IMR-90 (cell line): ENCODE measurements at places on chromosomes 16 and 17.

- no peaks in the 10 kb centered on the region for H3K27me3 ChIP-seq
- H3K4me1 ChIP-seq, result peaks cover 2% of the 10 kb centered on the region; the same call in 1 of the 2 replicates
- H3K4me3 ChIP-seq, result no peak overlapping the region
- DNase-seq, result no peak
- no peak overlapping the region for H3K27ac ChIP-seq
Observed at GRCh38 chr17:14341866-14342265, 41.0 kb downstream of the HS3ST3B1 start.

GRCh38 chr17:36892112-36892838 is 45.0 kb upstream of the LHX1 start:
- H3K27me3 ChIP-seq, result peaks cover 37% of the 10 kb centered on the region
- no peak overlapping the region for H3K27ac ChIP-seq
- H3K4me1 ChIP-seq, result no peaks in the 10 kb centered on the region
- no peak overlapping the region for H3K4me3 ChIP-seq

DNA sequence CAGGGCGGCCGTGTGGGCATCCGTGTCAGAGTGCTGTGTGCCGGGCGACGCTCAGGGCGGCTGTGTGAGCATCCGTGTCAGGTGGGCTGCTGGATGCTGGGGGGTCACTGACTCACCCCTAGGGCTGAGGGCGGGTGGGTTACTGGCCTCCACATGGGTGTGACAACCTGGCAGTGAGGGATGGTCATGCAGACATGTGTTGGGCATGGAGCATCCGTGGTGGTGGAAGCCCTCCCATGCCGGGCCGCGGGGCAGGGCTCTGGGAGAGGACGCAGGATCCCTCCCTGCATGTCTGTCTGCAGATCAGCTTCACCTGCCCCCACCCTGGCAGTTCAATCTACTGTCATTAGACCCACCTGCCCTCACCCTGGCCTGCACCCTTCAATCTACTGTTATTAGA is 56.3 kb downstream of the METRNL start:
- no peaks in the 10 kb centered on the region for H3K4me1 ChIP-seq
- no peak for DNase-seq
- no peak overlapping the region for H3K4me3 ChIP-seq
- H3K36me3 ChIP-seq, result no peaks in the 10 kb centered on the region

- peaks cover 36% of the 10 kb centered on the region for H3K36me3 ChIP-seq
- H3K27ac ChIP-seq, result peak overlapping the region; percentile 89
- peak; percentile 97 for DNase-seq
- no peak overlapping the region for H3K4me3 ChIP-seq
Observed at GRCh38 chr17:16027708-16028584, 28.3 kb downstream of the TTC19 start.

GRCh38 chr17:14305785-14306496 is 5.1 kb downstream of the HS3ST3B1 start:
- no peak for DNase-seq
- H3K4me1 ChIP-seq, result peaks cover 14% of the 10 kb centered on the region
- H3K36me3 ChIP-seq, result peaks cover 3% of the 10 kb centered on the region
- H3K27ac ChIP-seq, result no peak overlapping the region
- no peaks in the 10 kb centered on the region for H3K27me3 ChIP-seq
- no peak overlapping the region for H3K4me3 ChIP-seq

DNA sequence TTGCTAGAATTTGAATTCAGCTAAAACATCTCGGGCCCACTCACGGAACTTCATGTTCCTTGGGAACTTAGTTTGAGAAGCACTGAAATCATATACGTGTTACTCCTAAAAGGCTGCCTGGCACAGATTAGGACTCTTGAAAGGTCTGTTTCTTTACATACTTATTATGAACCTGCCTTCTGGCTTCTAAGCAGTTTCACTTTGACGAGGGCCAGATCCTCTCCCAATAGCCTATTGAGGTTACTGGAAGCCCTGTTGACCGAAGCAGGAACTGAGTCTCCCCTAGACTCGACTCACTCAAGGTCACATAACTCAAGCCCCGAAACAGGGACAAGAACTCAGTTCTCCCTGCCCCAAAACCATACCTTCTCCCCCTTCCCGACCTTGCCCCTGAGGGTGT is 121.9 kb upstream of the PLCG2 start:
- no peak overlapping the region for H3K27ac ChIP-seq
- no peak overlapping the region for H3K4me3 ChIP-seq

DNA sequence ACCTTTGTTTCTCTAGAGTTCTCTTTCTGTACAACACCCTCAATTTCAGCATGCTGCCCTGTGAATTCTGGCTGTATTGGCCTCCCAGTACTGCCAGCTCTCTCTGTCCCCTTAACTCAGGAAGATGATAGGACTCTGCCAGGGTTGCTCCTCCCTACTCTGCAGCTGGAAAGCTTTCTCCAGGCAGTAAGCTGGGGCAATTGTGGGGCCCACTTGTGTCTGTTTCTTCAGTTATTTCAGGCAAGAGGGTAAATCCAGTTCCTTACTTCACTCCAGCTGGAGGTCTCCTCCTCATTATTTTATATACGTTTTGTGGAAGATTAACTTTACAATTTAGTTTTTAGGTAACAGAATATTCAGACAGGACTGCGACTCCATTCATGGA is 9.9 kb downstream of the C17orf100 start:
- DNase-seq, result no peak
- peaks cover 38% of the 10 kb centered on the region for H3K27me3 ChIP-seq
- no peaks in the 10 kb centered on the region for H3K4me1 ChIP-seq
- no peak overlapping the region for H3K27ac ChIP-seq

DNA sequence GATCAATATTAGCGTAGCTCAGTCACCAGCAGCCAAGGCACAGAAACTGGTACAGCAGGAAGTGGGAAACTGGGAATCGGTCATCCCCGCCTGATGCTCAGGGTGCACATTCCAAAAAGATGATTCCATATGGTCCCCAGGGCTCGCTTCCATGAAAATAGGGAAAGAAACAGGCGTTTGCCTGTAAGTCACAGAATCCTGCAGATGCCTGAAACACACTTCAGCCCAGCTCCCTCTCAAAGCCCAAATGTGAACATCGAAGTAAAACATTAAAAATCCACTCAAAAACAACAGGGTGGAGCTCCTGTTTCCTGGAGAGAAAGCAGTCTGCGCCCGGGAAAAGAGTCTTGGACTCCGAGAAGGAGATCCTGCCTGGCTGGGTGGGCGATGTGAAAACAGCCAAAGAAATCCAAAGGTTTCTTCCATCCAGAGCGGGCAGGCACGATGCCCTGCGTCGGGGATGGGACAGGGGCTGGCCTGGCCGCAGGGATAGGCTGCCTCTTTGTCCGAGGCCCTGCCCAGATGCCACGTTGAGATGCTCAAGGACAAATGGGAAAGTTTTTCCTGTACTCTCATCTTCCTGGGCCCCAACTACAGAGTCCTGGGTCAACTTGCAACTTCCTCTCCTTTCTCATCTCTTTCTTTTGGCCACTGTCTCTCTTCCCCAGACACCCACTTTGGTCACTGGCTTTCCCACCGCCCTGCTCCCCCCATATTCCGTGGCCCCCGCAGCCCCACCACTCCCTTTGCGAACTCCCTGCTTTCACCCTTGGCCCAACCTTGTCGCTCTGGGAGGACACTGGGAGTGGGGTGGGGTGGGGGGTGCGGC is 743 bp downstream of the WIPI1 start:
- peaks cover 3% of the 10 kb centered on the region for H3K36me3 ChIP-seq
- peak overlapping the region; percentile 88 for H3K4me3 ChIP-seq
- peaks cover 2% of the 10 kb centered on the region; the same call in 1 of the 2 replicates for H3K4me1 ChIP-seq
- DNase-seq, result peak; percentile 90
- H3K27ac ChIP-seq, result peak overlapping the region; percentile 86

GRCh38 chr17:62688398-62689160 is 61.1 kb downstream of the MRC2 start:
- no peak overlapping the region for H3K27ac ChIP-seq
- DNase-seq, result no peak

DNA sequence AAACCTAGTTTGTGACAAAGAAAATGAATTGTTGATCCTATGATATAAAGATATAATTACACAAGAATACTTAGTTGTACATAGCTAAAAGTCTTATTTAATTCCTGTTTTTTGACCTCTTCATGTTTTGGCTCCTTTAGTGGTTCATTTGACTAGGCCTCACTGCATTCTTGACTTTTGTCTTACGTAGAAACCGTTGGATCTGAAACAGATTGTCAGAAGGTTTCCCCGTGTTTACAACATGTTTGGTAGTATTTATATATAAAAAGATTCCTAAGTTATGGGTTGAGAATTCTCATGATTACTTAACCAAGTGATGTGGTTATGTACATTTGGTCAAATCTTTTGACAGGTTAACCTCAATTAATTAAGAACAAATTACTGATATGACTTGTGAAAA is 162.8 kb downstream of the BCAS3 start:
- no peaks in the 10 kb centered on the region for H3K36me3 ChIP-seq
- no peaks in the 10 kb centered on the region for H3K27me3 ChIP-seq
- no peak overlapping the region for H3K4me3 ChIP-seq
- peak; percentile 74 for DNase-seq
- H3K4me1 ChIP-seq, result no peaks in the 10 kb centered on the region

- H3K36me3 ChIP-seq, result no peaks in the 10 kb centered on the region
- DNase-seq, result peak; percentile 24
- no peak overlapping the region for H3K4me3 ChIP-seq
- peaks cover 20% of the 10 kb centered on the region for H3K27me3 ChIP-seq
Observed at GRCh38 chr17:81966343-81967243, 5.6 kb upstream of the NOTUM start.

DNA sequence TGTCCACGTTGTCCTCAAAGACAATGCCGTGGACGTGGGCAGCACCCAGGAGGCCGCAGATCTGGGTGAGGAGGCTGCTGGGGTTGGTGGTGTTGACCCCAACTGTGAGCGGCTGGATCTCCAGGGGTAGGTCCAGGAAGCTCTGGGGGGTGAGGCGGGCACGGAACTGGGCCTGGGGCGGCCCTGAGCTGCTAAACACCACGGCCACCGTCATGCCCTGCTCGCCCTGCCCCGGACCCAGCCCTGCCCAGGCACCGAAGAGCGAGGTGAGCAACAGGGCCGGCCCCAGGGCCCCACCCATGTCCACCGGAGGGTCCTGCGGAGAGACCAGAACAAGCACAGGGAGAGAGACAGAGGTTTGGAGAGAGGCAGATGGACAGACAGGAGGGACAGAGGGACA is 4.9 kb downstream of the GRIN2C start:
- peaks cover 78% of the 10 kb centered on the region for H3K27me3 ChIP-seq
- H3K36me3 ChIP-seq, result no peaks in the 10 kb centered on the region
- H3K27ac ChIP-seq, result no peak overlapping the region
- no peaks in the 10 kb centered on the region; the same call in 1 of the 2 replicates for H3K4me1 ChIP-seq
- H3K4me3 ChIP-seq, result no peak overlapping the region
- DNase-seq, result no peak

GRCh38 chr16:19167710-19168370 is at the start of gene SYT17:
TSS of gene SYT17 (plus strand) at chr16:19168240. CDS start at chr16:19168647, 407 bp downstream.
- no peaks in the 10 kb centered on the region for H3K36me3 ChIP-seq
- peak within 1 kb of the TSS; percentile 43 for H3K4me3 ChIP-seq
- peaks cover 2% of the 10 kb centered on the region for H3K4me1 ChIP-seq
- peaks cover 35% of the 10 kb centered on the region for H3K27me3 ChIP-seq
- DNase-seq, result peak; percentile 48

GRCh38 chr16:5006348-5007193 is 27.2 kb downstream of the NAGPA start:
- H3K27ac ChIP-seq, result no peak overlapping the region
- H3K4me3 ChIP-seq, result no peak overlapping the region
- H3K36me3 ChIP-seq, result no peaks in the 10 kb centered on the region
- peaks cover 25% of the 10 kb centered on the region for H3K27me3 ChIP-seq
- DNase-seq, result no peak
- no peaks in the 10 kb centered on the region for H3K4me1 ChIP-seq

DNA sequence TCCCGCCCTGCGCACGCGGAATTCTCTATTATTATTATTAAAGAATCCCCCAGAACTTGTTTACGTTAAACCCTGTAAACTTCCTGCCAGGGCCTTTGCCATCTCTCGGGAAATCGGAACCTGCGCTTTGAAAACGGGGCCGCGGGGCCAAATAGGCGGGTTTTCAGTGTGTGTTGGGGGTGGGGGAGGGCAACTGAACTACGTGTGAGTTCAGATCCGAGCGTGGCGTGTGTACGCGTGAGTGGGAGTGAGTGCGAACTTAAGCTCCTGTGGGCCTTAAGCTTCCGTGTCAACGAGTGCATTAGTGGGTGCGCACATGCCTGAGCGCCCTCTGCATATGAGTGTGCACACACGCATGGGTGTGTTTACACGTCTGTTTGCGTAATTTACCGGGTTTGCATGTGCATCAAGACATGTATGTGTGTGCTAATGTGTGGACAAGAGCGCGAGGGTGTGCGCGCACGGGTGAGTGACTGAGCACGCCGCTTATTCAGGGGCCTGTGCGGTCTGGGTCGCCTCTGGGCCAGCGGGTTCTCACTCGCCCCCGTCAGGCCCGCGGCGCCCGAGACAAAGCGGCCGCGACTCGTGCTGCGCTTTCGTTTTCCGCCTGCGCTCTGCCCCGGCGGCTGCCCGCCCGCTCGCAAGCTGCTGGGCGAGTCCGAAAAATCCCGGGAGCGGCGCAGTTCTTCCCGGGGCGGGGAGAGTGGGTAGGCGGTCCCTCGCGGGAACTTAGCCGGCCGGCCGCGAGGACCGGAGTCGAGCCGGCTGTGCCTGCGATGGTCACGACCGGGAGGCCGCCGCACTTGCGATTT is 1.2 kb upstream of the FOXF1 start:
- DNase-seq, result peak; percentile 89
- H3K27ac ChIP-seq, result peak overlapping the region; percentile 100
- peaks cover 6% of the 10 kb centered on the region for H3K4me1 ChIP-seq
- H3K27me3 ChIP-seq, result no peaks in the 10 kb centered on the region

DNA sequence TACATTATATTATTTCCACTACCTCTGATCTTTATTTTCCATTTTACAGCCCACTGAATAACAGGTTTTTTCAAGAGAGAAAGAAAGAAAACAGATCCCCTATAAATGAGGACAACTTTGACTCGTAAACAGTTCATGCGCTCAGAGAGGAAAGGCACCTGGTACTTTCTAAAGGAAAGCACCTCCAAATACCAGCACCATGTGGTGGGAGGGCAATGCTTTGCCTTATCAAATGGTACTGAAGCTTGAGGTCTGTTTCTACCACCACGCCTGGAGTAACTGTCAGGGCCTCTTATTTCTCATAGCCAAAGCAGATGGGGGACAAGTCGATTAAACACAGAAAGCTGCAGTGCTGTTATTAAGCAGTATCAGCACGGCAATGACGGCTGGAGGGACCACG is 510.3 kb upstream of the ZFHX3 start:
- no peak overlapping the region for H3K4me3 ChIP-seq
- no peaks in the 10 kb centered on the region for H3K27me3 ChIP-seq
- DNase-seq, result no peak
- no peaks in the 10 kb centered on the region for H3K4me1 ChIP-seq
